Stimulated activated CD4-positive, alpha-beta T cell treated with anti-CD3 and anti-CD28 coated beads, Interleukin-15, amount 100 ng/mL, for 1 hour (primary cell): ENCODE measurements at places on chromosomes 7 and 10.

DNA sequence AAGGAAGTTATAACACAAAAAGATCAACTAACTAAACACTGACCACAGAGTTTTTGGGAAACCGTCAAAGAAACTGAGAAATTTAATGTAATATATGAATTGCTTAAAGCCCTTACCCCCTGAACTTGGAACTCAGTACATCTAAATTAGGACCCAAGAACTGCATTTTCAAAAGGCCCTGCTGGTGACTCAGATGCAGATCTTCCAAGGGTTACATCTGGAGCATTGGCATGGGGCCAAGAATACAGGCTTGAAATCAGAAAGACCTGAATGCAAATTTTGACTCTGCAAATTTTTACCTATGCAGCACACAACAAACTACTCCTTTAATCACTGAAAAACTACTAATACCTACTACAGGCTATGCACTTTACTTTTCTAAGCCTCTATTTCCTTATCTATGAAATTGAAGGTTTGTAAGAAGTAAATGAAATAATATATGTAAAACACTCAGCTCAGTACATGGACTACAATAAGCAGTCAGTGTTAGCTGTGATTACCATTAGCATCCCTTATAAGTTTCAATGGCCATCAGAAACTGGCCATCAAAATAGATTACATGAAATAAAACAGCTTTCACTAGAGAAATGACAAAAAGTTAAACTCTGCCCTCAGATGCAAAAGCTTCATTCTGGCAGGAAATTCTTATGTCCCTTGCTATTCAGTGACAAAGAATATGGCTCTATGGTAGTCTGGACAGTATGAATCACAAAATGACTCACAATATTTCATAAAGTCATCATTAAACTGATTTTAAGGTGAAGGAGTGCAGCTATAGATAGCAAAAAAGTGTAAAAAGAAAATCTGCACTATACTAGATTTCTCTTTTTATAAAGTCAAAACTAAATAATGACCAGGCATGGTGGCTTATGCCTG lies 43.6 kb downstream of the NSUN6 start:
- DNase-seq = no peak

DNA sequence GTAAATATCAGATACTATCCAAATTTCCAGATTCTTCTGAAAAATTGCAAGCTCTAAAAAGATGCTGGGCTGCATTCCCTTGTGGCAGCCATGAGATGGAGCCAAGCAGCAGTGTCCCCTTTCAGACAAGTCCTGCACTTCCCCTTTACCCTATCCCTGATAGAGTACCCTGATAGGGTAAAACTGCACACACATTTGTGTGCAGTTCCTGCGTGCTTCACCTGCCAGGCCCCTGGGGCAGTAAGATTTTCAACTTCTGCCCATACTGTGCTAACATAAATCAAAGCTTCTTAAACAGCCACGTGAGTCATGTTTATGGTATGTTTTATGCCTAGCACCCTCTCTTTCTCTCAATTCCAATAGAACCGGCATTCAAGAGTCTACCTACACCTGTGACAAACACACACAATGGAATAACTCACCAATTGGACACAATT lies 52.2 kb downstream of the IFIT5 start:
- no peak for DNase-seq

DNA sequence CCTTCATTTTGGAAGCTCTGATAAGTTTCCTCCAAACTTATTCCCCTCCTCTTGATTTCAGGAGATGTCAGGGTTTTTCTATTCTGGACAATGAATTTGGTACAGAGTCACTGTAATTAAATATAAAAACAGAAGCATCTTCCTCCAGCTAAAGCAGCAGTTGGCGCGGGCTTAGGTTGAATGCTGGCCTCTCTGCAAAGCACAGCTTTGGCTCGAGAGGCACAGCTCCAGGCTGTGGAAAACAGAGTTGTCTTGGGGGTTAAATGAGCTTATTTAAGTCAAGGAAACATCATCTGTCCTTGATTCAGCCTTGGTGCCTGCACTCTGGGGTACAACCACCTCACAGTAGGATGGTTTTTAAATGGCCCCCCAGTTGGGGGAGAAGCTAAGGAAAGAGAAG lies 35.0 kb upstream of the PDCD4 start:
- DNase-seq = no peak

GRCh38 chr7:66296557-66296956 lies 91.4 kb downstream of the TPST1 start:
- no peak for DNase-seq

GRCh38 chr7:71652510-71652909 lies 520.6 kb downstream of the GALNT17 start:
- no peak for DNase-seq

GRCh38 chr7:117164620-117165019 lies 158.2 kb downstream of the WNT2 start:
- no peak for DNase-seq

DNA sequence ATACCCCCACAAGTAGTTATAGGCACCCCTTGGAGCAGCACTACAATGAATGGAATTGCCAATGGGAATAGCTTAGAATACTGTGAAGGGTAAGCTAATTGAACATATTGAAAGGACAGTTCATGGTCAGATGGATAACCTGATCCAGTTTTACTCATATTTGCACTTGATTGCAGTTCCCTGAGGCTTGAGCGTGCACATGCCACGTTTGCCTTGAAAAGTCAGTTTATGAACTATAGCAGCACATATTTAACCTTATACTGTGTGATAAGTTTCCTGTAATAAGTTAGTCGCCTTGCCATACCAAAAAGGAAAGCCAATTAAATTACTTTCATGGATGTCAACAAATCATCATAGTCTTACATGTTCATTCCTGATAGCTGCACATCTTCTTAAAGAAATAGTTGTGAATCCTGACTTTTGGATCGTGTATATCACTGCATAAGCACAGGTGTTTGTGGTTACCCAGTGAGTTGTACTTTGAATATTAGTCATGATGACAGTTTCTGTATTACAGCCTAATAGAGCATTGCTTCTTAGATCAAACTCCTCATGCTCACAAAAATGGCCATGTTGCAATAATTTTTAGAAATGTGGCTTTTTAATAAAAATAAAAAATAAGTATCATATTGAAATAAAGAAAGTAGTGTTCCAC lies 21.6 kb downstream of the DNTT start:
- no peak for DNase-seq

DNA sequence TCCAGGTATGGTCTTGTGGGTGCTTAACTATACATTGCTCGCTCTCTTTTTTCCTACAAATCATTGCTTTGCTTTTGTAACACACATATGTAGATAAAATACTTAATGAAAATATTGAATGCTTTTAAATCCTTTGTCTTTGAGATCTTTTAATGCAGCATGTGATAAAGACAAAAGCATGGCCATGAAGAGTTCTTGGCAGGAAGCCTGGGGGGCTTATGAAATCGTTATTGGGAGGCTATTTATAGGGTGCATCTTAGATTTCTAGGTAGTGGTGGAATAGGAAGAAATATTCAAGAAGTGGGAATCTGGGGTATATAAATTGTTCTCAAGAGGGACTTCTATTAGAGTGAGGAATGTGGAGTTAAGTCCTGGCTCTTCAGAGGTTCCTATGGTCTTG lies 21.9 kb downstream of the UBE2D1 start:
- DNase-seq = no peak

DNA sequence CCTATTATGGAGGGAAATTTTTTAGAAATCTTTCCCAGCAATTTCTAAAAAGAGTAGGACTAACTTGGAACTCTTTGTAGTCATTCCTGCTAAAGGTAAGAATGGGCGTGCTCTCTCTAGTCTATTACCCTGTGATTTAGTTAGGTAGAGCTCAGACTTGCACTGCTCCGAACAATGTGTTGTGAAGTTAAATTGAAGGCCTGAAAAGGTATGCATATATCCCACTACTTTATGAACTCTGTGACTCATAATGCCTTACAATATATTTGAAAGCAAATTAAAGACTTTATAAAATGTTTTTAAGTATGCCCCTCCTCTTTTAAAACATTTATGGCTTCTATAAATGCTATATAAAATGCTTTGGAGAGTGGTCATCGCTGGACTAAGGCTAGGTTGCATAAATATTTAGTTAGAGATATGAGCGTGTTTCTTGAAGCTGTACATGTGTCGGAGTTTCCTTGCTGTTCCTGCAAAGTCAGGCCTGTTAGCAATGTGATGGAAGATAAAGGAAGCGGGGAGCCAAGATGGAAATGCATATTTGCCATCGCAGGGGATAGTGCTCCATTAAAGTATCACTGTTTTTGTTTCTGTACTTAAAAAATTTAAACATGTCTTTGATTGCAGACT lies 761.4 kb downstream of the LRMDA start:
- no peak for DNase-seq
